ENCODE measurements at places on chromosomes 2 and 18.

DNA sequence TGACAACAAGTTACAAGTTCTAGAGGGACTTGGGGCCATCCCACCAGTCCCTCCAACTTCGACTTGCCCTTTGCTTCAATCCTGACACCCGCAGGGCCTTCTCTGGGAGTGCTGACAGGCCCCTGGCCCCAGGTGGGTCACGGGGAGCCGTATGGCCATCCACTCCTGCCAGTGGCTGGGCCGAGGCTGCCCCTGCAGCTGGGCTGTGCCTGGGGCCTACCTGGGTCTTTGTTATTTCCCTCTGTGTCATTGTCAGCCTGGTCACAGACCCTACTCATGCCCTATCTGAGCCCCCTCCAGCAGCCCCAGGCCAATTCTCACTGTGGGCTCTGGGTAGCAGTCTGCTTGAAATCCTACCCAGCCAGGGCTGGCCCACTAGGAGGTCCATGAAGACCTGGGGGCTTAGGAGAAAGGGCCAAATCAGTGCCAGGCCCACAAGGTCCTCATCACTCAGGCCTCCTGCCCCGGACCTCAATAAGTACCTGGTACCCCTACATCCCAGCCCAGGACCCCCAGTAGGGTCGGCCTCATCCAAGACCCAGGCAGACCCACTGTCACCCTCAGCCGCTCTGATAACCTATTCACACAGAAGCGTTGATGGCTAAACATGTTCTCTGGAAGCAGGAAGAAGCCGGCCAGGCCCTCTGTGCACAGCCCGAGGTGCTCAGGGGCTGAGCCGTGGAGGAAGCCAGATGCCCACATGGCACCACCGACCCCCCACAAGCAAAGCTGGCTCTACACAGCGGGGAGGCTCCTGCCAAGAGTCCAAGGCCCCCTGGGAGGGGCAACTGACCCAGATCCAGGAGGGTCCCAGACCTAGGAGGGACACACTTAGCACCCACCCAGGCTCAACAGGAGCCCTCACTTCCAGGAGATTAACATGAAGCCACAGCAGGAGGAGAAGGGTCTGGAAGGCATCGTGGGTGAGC lies 57.7 kb downstream of the BIN1 start:
- DNase-seq, result no peak

DNA sequence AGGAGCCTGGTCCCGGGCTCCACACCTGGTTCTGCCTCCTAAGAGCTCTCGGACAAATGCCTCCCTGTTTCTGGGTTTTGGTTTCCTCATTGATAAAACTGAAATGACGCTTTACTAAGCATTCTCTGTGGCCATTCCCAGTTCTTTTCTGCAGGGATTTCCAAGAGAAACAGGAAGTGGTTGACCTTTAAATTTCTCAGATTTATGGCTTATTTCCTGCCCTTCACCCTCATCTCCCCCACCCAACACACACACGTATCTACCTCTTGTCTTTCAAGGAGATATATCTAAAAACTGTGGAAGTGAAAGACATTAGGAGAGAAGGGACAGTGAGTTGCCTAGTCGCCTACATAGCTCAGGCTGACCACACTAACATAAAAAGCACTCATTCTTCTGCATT lies 53.0 kb downstream of the PIEZO2 start:
- no peak for DNase-seq

DNA sequence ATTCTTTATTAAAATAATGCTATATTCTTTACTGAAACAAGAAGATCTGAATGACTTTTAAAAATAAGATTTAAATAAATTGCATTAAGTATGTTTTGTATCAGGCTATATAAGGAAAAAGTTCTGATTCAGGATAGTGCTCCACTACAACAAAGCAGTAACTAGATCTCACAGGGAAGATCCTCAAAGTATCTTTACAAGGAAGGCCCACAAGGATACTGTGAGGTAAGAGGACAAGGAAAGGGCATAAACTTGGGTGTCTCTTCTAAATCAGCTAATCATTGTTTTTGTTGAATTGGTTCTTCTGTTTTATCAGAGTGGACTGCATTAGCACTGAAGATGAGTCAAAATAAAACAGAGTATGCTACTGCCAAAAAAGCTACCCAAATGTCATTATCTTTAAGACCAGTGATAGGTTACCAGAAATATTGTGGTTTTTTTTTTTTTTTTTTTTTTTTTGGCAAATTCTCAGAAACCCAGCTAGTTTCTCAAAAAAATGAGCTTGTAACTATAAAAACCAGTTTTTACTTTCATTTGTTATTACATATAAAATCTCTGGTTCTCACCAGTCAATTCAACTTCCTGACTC lies 160.9 kb downstream of the BAZ2B start:
- DNase-seq, result no peak

DNA sequence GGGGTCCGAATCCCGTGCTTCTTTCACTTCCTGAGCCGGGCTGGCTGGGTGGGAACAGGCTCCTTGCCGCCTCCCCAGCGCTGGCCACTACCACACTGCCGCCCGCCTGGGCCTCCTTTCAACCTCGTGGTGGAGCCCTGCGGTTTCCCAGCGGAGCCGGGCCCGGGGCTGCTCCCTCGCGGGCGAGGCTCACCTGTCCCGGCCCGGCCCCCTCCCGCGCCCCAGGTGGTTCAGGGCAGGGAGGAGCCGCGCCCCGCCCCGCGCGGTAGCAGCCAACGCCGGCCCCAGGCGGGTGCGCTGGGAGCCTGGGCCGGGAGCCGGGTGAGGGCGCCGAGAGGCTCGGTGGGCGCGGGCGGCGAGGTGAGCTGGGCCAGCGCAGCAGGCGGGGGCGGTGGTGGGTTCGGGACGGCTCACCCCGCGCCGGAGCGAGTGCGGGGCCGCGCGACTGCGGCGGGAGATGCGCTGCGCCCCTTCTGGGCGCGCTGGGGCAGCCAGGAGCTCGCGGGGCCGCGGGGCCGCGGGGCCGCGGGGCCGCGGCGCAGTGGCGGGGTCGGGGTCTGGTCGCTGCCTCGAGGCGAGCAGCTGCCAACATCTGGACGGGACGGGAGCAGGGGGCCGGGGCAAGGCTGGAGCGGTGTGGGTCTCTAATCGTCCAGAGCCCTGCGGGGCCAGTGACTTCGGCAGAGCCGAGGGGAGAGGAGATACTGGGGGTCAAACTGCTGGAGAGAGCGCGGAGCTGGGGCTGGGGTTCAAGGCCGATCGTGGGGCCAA lies at the start of gene LYPD6B:
TSS of gene LYPD6B (plus strand) at position 258 of the 771 bp plus-strand sequence. CDS start 92,250 bp downstream, outside the sequence.
- DNase-seq, result no peak

DNA sequence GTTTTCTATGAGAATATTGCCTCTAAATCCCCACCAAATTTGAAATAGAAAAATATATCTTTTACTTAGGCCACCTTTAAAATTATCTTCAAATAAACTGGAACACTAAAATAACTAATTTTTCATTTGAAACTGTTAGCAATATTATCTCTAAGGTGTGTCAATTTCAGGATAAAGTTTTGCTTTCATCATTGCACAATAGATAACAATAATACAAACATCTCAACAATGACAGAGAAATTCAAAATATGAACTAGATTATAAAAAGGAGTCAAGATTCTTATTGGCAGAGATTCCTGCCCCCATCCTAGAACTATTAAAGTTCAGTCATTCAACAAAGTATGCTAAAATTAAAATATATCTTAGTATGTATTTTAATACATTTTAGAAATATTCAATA lies 117.9 kb downstream of the SCN9A start:
- no peak for DNase-seq

- DNase-seq, result no peak
These were observed 18.0 kb downstream of the GPR35 start for GRCh38 chr2:240643093-240643810.

All from left lobe of liver (tissue), 2 donors.